Upper lobe of right lung (tissue), 1 donor: ENCODE measurements at places on chromosomes 11 and 22.

DNA sequence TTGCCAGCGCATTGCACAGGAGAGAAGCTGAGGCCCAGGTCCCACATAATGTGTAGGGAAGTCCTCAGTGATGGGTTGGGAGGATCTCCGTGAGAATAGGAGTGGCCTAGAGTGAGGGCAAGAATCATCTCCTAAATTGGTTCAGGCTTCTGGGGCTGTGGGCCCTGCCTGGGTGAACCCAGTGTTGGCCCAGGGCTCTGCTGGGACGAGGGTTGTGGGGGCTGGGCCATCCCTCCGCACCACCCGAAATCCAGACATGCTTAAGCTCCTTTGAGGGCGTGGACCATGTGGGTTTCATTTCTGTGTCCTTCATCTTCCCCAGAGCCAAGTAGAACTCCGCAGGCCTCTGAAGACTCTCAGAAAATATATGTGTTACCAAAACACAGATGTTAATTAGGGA is 3.7 kb downstream of the MICALL1 start:
- H3K4me1 ChIP-seq: peaks cover 15% of the 10 kb centered on the region
- no peak for DNase-seq
- peaks cover 6% of the 10 kb centered on the region for H3K36me3 ChIP-seq
- no peaks in the 10 kb centered on the region for H3K27me3 ChIP-seq
- H3K27ac ChIP-seq: no peak overlapping the region

- H3K27me3 ChIP-seq: no peaks in the 10 kb centered on the region
- no peak for DNase-seq
- H3K27ac ChIP-seq: no peak overlapping the region
- H3K4me1 ChIP-seq: peaks cover 6% of the 10 kb centered on the region
- H3K36me3 ChIP-seq: no peaks in the 10 kb centered on the region
- H3K4me3 ChIP-seq: no peak overlapping the region
These were observed 58.2 kb upstream of the EED start for GRCh38 chr11:86186386-86186785.

DNA sequence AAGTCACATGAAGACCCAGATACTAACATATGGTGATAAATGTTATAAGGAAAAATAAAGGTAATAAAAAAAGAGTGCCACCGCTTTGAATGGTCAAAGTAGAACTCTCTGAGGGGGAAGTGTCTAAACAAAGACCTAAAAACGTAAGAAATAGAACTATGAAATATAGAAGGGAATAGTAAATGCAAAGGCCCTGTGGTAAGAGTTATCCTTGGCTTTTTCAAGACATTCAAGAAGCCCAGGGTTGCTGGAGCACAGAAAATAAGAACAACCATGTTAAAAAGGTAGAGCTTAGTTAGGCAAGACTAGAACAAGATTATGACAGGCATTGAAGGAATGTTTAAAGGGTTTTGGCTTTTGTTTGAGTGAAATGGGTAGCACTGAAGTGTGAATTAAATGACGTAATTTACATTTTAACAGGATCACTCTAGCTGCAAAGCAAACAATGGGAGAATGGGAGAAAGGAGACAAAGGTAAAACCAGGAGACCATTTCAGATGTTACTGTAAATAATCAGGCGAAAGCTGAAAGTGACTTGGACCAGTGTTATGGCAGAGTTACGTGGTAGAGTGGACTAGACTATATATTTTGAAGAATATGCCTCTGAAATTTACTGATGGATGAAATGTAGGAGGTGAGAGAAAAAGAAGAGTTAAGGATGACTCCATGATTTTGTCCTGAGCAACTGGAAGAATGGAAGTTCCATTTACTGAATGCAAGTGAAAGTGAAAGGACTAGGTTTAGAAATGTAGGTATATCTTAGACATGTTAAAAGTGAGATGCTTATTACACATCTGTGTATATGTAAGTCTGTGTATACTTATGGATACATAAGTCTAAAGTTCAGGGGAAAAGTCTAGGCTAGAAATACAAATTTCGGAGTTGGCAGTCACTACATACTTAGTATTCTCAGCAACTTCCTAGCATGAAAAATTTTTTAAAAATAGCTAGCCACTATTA is 28.5 kb downstream of the BTBD10 start:
- no peaks in the 10 kb centered on the region for H3K4me1 ChIP-seq
- H3K4me3 ChIP-seq: no peak overlapping the region
- no peak overlapping the region for H3K27ac ChIP-seq
- H3K27me3 ChIP-seq: no peaks in the 10 kb centered on the region
- H3K36me3 ChIP-seq: no peaks in the 10 kb centered on the region

DNA sequence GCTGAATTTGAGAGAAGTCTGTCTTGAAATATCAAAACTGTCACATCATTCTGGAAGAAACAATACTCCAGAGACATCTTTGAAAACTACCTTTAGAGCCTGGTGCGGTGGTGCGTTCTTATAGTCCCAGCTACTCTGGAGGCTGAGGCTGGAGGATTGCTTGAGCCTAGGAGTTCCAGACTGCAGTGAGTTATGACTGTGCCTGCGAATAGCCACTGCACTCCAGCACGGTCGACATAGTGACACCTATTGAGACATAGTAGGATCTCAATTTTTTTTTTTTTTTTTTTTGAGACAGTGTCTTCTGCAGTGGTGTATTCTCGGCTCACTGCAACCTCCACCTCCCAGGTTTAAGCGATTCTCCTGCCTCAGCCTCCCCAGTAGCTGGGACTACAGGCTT is 11.5 kb upstream of the AIFM3 start:
- H3K4me1 ChIP-seq: peaks cover 14% of the 10 kb centered on the region
- H3K27me3 ChIP-seq: no peaks in the 10 kb centered on the region
- H3K36me3 ChIP-seq: peaks cover 25% of the 10 kb centered on the region
- H3K4me3 ChIP-seq: no peak overlapping the region

DNA sequence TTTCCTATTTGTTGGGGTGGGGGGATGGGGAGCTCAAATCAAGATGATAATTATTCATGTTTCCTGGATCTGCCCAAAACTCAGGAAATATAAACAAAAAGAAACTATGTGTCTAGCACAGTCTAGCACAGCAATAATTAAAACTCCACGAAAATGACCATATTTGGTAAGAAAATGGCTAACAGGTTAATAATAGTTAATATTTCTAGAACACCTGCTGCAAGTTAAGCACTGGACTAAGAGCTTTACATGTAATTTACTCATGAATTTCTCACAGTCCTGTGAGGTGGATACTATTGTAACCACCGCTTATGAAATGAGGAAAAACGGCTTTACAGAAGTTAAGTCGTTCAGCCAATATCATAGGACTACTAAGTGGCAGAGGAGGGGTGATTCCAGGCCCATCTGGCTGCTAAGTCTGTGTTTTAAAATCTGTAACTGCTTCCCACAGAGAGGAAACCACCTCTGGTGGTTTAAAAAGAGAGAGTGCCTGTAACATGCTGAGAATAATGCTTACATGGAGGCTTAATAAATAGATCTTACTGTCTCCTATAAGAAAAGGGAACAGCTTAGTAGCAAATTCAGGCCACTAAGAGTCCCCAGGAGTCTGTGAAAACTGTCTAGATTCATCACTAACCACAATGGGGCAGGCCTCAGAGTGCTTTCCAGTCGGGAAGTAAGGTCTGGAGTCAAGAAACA is 11.0 kb upstream of the AMOTL1 start:
- no peaks in the 10 kb centered on the region for H3K4me1 ChIP-seq
- H3K4me3 ChIP-seq: no peak overlapping the region
- H3K27ac ChIP-seq: no peak overlapping the region
- DNase-seq: no peak
- H3K36me3 ChIP-seq: no peaks in the 10 kb centered on the region

- H3K27ac ChIP-seq: no peak overlapping the region
- no peaks in the 10 kb centered on the region for H3K36me3 ChIP-seq
- no peaks in the 10 kb centered on the region for H3K4me1 ChIP-seq
- H3K4me3 ChIP-seq: no peak overlapping the region
These were observed 73.3 kb upstream of the ISX start for GRCh38 chr22:34992672-34993071.

- no peak for DNase-seq
- no peaks in the 10 kb centered on the region for H3K27me3 ChIP-seq
- H3K4me3 ChIP-seq: no peak overlapping the region
- peaks cover 5% of the 10 kb centered on the region for H3K4me1 ChIP-seq
- no peaks in the 10 kb centered on the region for H3K36me3 ChIP-seq
These were observed 152.7 kb downstream of the ADAMTS15 start for GRCh38 chr11:130601141-130601540.

DNA sequence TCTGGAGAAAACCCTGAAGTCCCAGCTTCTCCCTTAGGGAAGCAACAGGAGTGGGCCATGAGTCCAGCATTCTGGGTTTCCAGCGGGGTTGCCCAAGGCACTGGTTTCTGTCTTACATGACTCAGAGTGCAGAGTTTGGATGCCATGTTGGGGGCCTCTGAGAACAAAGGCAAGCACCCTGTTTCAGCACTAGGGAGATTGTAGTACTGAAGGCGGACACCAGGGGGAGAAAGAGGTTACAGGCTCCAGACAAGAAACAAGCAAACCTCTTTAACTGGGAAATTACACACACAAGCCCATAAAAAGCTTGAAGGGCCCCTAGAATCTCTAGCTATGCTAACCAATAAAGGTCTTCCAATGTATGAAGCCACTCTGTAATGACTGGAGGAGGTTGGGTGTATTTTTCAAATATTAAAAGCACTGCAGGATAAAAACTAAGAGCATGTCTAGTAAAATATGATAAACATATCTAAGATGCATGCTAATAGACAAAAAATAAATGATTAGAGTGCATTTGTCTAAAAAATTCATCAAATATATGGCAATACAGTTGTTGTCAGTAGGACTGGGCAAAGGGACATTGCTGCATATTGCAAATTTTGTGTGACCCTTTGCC is 7.1 kb downstream of the MS4A6E start:
- H3K27ac ChIP-seq: no peak overlapping the region
- H3K4me1 ChIP-seq: peaks cover 7% of the 10 kb centered on the region
- no peak for DNase-seq
- H3K4me3 ChIP-seq: no peak overlapping the region
- H3K27me3 ChIP-seq: no peaks in the 10 kb centered on the region
